ENCODE measurements at places on chromosomes 13 and 19.

GRCh38 chr13:110341445-110342244 lies 34.6 kb downstream of the COL4A2 start:
- DNase-seq = no peak

DNA sequence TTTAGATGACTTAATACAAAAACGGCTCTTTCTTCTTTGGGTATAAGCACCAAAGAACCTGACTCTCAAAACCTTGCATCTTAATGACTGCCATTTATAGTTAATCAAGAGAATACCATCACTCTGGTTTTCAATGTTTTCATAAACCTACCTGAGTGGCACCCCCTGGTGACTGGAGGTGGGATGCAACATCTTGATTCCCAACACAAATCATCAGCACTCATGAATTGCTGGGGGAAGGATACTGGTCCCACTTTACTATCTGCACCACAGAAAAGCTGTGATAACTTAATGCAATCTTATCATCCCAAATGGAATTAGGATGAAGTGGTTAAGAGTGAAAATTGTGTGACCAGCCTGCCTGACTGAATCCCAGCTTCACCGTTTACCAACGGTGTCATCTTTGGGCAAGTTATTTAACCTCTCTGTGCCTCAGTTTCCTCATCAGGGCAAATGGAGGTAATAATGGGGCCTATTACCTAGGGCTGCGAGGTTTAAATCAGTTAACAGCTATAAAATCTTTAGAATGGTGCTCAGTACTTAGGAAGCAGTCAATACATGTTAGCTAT lies 366.4 kb downstream of the KLF12 start:
- peak; percentile 10 for DNase-seq

DNA sequence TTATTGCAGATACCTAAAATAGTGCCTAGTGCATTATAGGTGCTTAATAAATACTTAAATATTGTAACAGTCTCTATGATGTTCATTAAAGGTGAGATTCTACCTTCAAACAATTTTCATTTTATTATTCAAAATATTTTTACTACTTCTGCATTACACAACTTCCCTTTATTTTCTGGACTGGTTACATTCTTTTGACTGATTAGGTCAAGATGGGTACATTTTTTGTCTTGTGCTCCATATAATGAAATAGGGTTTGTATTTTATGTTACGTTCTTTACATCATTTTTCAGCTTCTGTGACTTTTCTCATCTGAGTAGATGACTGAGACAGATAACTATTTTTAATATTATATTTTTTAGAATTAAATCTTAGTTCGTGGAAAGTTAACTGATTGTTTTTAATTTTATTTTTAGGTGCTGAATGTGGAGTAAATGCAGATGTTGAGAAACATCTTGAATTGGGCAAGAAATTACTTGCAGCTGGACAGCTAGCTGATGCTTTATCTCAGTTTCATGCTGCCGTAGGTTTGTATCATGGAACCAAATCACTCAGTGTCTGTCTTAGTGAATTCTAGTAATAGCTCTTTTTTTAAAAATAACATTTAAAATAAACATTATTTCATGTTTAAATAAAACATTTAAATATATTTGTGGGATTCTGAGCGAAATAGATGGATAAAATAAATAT lies 32.0 kb downstream of the DNAJC3 start:
- DNase-seq = no peak

DNA sequence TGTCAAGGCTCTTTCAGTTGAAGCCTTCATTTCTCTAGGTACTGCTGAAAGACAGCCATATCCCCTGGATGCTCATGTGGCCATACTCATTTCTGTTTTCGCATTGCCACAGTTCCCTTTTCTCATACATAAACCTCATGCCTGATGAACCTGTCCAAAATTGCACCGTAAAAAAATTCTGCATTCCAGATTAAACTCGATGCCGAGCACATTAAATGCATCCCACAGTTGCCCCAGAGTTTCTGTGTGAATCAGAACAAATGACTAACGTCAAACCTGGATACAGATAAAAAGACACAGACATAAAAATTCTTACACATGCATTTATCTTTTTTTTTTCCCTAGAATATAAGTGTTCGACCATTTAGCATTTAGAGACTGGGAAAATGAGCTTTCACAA lies 288.2 kb downstream of the COG6 start:
- DNase-seq = no peak

- DNase-seq = no peak
Measured at GRCh38 chr19:2276429-2276986, 5.5 kb downstream of the PEAK3 start.

DNA sequence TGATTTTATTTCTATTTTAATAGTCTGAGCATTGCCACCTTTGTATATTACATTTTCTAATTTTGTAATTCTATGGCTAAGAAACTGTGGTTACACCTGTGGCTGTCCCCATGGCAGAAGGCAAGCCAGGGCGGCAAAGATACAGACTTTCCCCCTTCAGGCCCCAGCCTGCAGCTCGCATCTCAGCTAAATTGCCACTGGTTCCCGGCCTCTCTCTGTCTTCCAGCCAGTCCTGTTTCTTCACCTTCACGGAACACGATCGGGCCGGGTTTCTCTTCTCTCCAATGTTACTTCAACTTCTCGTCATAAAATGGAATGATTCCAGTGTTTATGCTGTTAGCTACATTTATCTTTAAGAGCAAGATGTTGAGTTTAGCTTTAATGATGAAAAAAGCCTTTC lies 124.5 kb upstream of the ZNF507 start:
- no peak for DNase-seq

- DNase-seq = no peak
Measured at GRCh38 chr13:77113496-77113895, 86.5 kb upstream of the FBXL3 start.

All from caudate nucleus (tissue), 63 donors.